Heart left ventricle (tissue), 16 donors: ENCODE measurements at places on chromosomes 5 and 9. TPM values are rescaled to one million over a fixed set of nuclear protein-coding genes. Genes with fewer than 3 reads are reported as not detected.

GRCh38 chr5:171701100-171701541, 84.5 kb upstream of the SMIM23 start:
- peak; percentile 39 for DNase-seq

DNA sequence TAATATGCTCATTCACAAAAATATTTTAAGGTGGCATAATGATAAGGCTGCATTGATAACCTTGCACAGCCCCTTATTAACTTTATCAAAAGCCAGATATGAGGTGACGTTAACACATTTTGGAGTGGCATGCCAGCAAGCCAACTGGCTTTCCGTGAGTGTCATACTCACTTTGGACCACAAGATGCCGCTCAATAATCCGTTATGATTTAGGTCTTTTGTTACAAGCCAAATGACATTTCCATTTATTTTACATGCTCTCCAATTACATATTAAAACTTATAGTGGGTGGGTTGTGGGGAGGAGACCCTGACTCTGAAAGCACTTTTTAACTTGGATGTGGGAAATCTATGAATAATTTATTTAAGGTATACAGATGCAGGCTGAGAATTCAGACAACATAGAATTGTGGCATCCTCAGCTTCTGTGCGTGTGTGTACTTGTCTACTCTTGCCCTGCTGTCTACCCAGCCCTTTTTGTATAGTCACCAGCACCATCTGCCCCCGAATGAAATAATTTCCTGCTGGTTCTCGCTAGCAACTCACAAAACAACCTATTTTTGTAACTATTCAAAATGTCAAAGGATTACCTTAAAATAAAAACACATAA, 305.1 kb downstream of the PSAT1 start:
- DNase-seq = no peak

DNA sequence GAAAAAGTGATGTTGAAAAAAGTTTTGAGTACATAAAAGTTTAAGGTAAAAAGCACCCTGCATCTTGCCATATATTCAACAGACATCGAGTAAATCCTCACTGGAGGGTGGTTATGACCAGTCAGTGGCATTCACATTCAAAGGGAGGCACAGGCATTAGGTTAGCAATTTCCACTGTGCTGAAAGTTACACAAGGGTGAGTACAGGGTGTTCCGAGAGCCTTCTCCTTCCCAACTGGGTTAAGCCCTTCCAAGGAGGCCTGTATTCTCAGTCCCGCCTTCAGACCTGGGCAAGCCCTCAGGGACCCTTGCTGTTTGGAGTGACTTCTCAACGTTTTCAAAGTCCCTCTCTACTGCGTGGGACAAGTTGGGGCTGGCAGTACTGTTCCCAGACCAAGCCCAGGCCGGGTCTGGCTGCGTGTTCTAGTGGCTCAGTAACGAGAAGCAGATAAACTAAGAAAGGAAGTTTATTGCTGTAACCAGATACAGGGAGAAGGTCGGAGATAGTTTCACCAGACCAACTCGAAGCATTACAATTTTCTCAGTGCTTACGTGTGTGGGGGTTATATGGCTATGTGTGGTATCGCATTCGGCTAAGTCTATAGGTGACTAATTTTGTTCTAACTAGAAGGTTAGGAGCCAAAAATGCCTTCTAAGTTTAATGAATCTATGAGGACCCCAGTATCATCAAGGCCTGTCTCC, 13.0 kb upstream of the SETX start:
- no peak for DNase-seq

GRCh38 chr5:59660737-59661136, 232.8 kb downstream of the PDE4D start:
- DNase-seq = no peak

DNA sequence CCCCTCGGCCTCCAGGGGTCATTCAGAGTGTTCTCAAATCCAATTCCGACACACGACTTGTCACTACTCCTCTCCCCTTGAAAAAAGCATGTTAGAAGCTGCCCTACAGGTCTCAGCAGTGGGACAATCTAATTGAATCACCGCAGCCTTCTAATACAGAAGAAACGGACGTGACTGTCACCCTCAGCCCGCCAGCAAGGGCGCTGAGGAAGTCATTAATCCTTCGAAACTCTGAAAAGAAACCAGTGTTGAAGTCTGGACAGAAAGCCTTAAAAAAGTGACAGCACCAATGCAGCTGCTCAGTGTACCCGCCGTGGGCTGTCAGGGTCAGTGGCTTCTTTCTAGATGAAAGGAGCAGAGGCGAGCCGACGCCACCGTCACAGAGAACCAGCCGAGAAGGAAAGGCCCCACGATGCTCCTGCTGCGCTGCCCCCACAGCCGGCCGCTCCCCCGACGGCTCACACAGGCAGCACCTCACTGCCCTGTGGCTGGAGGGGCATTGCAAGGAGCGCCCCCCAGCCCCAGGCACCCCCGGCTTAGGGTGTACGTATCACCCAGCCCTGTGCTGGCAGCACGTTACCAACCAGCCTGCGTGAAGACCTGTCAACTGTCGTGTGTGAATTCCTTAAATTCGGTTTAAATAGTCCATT, 5.7 kb downstream of the BRD3OS start:
- DNase-seq = no peak

DNA sequence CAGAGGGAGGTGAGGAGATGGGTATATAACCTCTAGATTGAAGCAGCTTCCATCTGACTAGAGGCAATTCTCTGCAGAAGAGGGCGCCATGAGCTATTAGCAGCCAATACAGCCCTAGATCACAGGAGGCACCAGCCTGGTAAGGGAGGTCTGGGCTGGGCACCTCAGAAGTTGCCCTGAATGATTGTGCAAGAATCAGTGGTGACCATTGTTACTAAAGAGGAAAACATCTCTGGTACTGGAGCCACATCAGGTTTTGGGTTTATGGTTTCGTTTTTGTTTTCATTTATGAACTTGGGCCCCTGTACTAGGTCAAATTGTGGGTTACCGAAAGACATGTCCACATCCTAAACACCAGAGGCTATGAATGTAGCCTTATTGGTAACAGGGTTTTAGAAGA, 342.0 kb downstream of the MLLT3 start:
- DNase-seq = no peak

DNA sequence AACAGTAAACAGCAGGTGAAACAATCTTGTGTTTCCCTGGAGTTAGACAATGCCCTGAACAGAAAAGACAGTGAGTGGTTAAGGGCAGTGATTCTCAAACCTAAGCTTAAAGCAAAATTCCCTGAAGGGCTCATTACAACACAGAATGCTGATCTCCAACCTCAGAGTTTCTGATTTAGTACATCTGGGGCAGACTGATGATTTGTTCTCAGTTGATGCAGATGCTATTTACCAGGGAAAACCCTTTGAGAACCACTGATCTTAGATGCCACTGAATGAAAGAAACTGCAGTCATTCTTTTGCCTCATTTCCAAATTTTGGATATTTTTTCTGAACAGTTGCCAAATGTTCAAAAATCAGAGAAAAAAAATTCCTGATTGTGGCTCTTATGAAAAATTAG, 18.7 kb upstream of the ADAM19 start:
- no peak for DNase-seq

DNA sequence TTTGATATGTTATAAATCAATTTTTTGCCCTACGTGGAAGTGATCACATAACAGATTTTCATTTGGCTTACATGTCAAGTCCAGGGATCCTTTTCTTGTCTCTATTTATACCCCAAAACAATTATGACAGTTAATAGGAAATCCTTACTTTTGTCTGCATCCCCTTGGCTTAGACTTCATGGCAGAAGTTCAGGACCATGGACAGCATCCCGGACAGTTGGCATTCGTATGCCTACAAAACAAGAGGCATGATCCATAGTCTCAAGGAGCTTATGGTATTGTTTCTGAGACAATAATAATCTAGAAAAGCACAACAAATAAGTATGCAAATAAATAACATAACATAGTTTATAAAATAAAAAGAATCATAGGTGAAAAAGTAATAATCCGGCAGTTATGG, 214.3 kb upstream of the GRIA1 start:
- no peak for DNase-seq

GRCh38 chr9:81032030-81032572, 657.2 kb downstream of the TLE1 start:
- no peak for DNase-seq

- DNase-seq = no peak
These were observed 762 bp upstream of the ST6GALNAC4 start for GRCh38 chr9:127917603-127918002.

DNA sequence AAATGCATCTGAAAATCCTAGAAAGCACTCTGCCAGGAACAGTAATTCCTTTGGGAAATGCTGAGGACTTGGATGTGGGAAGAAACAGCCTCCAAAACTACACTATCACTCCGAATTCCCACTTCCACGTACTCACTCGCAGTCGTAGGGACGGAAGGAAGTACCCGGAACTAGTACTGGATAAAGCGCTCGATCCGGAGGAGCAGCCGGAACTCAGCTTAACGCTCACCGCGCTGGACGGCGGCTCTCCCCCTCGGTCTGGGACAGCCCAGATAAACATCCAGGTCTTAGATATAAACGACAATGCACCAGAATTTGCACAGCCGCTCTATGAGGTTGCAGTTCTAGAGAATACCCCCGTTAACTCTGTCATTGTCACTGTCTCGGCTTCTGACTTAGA, 786 bp downstream of the PCDHB3 start:
- no peak for DNase-seq

GRCh38 chr5:138632900-138633489, 57.8 kb upstream of the HSPA9 start:
- peak; percentile 59 for DNase-seq

DNA sequence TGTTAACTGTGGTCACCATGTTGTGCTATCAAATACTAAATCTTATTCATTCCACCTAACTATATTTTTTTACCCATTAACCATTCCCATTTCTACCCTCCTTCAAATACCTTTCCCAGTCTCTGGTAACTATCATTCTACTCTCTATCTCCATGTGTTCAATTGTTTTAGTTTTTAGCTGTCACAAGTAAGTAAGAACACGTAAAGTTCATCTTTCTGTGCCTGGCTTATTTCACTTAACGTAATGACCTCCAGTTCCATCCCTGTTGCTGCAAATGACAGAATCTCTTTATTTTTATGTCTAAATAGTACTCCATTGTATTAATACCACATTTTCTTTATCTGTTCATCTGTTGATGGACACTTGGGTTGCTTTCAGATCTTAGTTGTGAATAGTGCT, 485.1 kb upstream of the CD180 start:
- DNase-seq = no peak

- no peak for DNase-seq
These were observed 204.4 kb downstream of the SNCAIP start for GRCh38 chr5:122516432-122516743.

- no peak for DNase-seq
These were observed 491 bp downstream of the OR1N1 start for GRCh38 chr9:122526602-122527001.

- no peak for DNase-seq
These were observed 174.6 kb downstream of the GOLPH3 start for GRCh38 chr5:31999470-31999869.

DUSP1 gene
- 60.1 TPM for total RNA-seq

SURF6 gene
- total RNA-seq = 16.0 TPM
